Stimulated activated naive B cell treated with anti-CD40 and anti-IgM and Interleukin-4, amounts not matched to agents 10 μg/mL and 1 μg/mL and 100 μg/mL, for 72 hours (primary cell): ENCODE measurements at places on chromosomes 5 and 9.

- peaks cover 3% of the 10 kb centered on the region for H3K4me1 ChIP-seq
- no peak for DNase-seq
- H3K4me3 ChIP-seq = no peak overlapping the region
- H3K36me3 ChIP-seq = no peaks in the 10 kb centered on the region
- no peak overlapping the region for H3K27ac ChIP-seq
Measured at GRCh38 chr5:10315201-10315600, 7.5 kb upstream of the CMBL start.

- no peak for DNase-seq
- peaks cover 11% of the 10 kb centered on the region for H3K27me3 ChIP-seq
- H3K36me3 ChIP-seq = no peaks in the 10 kb centered on the region
- H3K4me3 ChIP-seq = no peak overlapping the region
- no peak overlapping the region for H3K27ac ChIP-seq
Measured at GRCh38 chr5:167570431-167570830, 721.0 kb upstream of the WWC1 start.

DNA sequence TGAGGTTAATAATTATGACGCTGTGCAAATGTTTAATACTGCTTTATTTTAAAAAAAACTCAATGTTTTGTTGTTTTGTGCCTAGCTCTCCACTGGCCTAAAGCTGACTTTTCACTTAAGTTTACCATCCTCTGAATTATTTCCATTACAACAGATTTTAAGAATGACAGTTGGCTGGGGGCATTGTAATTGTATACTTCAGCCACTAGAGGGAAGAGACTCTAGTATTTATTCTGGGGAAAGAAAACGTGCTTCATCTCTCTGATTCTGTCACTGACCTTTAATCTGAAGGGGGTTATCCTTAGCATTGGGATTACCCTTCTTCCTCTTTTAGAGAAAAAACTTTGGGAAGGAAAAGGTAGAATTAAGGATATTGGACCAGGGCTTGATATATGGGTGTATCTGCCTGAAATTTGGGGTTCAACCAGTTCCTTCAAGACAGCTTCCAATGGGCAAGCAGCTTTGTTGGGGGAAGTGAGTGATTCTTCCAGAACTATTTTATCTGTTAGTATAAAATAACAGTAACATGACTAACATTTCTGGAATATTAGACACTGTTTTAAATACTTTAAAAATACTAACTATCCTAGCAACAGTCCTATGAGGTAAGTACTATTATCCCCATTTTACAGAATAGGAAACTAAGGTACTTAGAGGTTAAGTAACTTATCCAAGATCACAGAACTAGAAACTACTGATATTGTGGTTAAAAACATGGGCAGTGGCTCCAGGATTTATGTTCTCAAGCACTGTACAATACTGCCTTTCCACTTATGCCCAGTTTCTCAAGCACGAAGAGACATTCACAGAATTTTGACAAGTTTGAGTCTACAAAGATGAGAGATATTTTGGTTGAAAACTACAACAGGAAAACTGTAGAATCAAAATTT, 208.4 kb downstream of the CD180 start:
- no peak for DNase-seq
- H3K36me3 ChIP-seq = no peaks in the 10 kb centered on the region
- H3K4me3 ChIP-seq = no peak overlapping the region
- no peaks in the 10 kb centered on the region for H3K27me3 ChIP-seq
- H3K4me1 ChIP-seq = peaks cover 1% of the 10 kb centered on the region
- H3K27ac ChIP-seq = no peak overlapping the region

DNA sequence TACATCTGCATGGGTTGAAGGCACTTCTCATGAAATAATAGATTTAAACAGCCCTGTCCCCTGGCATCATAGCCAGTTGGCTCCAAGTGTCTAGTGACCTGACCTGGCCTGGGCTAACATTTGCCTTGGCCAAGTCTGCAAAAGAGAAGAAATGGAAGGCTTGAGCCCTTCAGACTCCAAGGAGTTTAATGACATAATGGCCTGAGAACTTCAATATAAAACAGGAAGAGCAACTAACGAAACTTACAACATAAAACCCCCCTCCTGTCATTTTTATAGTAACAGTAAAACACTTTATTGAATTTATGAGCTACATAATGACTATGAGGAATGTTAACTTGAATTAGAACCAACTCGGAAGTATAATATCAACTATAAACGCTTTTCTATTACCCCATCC, 218.8 kb upstream of the TBCA start:
- H3K36me3 ChIP-seq = peaks cover 32% of the 10 kb centered on the region
- peaks cover 2% of the 10 kb centered on the region for H3K4me1 ChIP-seq
- H3K27me3 ChIP-seq = no peaks in the 10 kb centered on the region
- no peak for DNase-seq
- no peak overlapping the region for H3K4me3 ChIP-seq

GRCh38 chr5:32512926-32513325, 68.4 kb upstream of the ZFR start:
- peaks cover 12% of the 10 kb centered on the region for H3K27me3 ChIP-seq
- H3K36me3 ChIP-seq = no peaks in the 10 kb centered on the region
- DNase-seq = no peak
- H3K27ac ChIP-seq = no peak overlapping the region
